Activated CD4-positive, alpha-beta T cell treated with anti-CD3 and anti-CD28 coated beads, Interleukin-2, amount 50 U/mL, for 1 hour (primary cell): ENCODE measurements at places on chromosomes 6 and 20.

- DNase-seq: no peak
These were observed 21.9 kb downstream of the SIRPD start for GRCh38 chr20:1535420-1536175.

- no peak for DNase-seq
These were observed 15.9 kb upstream of the FYN start for GRCh38 chr6:111888928-111889695.

- DNase-seq: peak; percentile 59
These were observed 97.7 kb downstream of the KCNB1 start for GRCh38 chr20:49384437-49385434.

DNA sequence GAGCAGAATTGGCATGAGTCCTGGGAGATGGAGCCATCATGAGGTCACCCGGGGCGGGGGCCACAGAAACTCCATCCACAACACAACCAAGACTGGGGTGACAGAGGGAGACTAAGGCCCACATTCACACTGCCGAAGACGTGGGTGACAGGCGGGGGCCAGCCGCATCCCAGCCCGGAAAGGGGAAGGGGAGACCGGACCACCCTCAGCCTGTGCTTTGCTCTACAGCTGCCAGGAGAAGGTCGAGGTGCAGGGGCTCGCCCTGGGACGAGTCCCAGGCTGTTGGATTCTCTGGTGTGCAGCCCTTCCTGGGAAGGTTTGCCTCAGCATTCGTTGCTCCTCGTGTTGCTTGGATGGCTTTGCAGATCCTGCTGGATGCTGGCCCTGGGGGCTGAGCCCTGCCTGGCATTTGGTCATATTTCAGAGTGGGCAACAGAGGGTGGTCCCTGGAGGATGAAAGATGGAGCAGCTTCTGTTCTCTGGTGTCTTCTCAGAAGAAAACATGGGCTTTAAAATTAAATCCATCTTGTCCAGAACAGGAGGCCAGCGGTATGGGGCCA lies 328.9 kb downstream of the TAF4 start:
- DNase-seq: no peak

GRCh38 chr6:39128832-39129231 lies 13.8 kb upstream of the SAYSD1 start:
- DNase-seq: no peak

DNA sequence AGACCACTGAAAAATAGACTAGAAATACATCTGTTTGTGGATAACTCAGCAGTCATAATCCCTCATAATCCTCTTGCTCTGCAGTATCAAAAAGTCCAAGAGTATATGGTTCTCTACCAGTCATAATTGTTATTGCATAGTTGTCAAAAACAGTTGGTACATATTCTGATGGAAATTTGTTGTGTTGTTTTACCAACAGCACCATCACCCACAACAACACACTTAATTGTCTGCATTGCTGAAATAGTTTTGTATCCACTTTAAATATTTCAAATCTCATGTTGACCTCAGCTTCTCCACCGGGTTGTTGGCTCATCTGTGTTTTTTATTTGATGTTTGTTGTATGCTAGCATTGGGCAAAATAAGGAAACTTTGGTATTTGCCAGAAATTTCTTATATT lies 39.4 kb downstream of the ITCH start:
- no peak for DNase-seq
